Colonic mucosa (tissue), 4 donors: ENCODE measurements at places on chromosomes 7 and 10. TPM values are rescaled to one million over a fixed set of nuclear protein-coding genes. Genes with fewer than 3 reads are reported as not detected.

UNCX gene
- total RNA-seq: not detected

ZNF485 gene
- 2.8 TPM for total RNA-seq

DNA sequence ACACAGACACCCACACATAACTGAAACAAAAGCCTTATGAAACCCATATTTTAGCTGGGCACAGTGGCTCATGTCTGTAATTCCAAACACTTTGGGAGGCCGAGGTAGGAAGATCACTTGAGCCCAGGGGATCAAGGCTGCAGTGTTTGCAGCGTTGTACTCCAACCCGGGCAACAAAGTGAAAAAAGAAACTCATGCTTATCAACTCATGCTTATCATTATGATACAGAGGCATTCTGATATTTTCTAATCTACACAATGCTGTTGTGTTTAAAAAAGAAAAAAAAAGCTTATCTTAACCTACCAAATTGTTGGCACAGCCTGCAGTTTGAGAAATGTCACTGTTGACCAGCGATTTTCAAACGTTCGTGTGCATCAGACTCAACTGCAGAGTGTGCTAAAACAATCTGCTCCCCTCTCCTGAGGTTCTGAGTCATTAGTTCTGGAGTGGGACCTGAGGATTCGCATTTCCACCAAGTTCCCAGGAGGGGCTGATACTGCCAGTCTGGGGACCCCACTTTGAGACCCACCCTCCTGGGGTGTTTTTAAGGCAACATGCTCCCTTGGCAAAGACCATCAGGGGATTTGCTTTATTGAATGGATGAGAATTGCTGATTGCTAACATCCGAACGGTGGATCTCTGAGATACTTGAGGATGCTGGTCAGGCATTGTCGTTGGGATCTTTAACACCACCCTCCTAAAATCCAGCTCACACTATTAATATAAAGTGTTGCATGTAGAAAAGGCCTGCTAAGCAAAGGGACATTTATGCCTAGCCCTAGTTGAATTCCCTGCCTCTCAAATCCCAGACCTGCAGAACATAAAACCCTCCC lies 16.2 kb downstream of the CHST3 start:
- DNase-seq: no peak

DNA sequence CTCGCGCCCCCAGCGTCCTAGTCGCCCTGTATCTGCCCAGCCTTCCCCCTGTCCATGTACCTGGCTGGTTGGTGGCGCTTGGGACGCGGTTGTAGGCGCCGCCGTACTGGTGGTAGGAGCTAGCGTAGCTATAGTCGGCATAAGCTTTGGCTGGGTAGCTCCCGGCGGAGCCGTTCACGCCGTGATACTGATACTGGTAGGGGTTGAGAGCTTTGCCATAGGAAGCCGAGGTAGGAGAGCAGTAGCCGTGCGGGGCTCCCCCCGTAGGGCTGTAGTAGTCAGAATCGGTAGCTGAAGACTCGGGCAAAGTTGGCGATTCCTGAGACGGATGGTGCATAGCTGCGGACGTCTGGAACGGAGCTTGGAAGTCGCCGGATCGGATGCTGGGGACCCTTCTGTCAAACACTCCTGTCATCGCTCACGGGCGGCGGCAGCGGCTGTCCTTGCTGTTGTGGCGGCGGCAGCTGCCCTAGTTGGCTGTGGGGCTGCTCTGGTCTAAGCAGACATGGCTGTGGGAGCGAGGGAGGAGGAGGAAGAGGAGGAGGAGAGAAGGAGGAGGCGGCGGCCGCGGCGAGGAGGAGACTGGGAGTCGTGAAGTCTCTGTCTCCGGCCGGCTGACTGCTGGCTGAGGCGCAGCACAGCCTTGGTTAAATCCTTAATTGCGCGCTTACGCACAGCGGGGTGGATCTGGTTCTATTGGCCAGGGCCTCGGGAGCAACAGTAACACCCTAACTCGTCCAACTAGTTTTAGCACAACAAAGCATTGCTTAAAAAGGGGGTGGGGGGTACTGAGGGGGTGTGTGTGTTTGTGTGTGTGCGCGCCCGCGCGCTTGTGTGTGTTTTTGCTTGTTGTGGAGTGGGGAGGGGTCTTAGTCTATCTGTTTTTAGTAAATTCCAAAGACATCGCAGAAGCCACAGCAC lies at the start of gene DLX5:
TSS of gene DLX5 (minus strand) at position 623 of the 921 bp plus-strand sequence. CDS start at position 415, 208 bp downstream.
- DNase-seq: no peak

GRCh38 chr7:34219153-34219718 lies 313.9 kb downstream of the BMPER start:
- no peak for DNase-seq

- no peak for DNase-seq
Observed at GRCh38 chr7:44144968-44145478, 3.9 kb upstream of the MYL7 start.

DNA sequence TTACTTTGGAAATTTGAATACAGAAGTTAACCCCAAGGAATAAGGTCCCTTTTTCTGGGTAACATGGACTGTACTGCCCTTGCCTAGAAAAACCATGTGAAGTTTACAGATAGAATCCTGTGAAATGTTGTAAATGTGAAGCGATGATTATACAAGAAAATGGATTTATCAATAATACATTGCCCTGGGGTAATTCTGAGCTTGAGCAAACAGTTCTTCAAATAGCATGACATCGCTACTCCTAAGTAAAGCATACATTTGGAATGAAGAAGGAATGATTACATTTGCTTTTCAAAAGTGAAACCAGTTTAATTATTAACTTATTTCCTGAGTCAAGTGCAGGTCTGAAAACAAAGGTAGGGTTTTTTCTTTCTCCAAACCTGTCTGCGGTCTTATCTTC lies 43.3 kb upstream of the FZD8 start:
- no peak for DNase-seq

- DNase-seq: no peak
Observed at GRCh38 chr10:93368210-93368609, 113.9 kb downstream of the MYOF start.

DNA sequence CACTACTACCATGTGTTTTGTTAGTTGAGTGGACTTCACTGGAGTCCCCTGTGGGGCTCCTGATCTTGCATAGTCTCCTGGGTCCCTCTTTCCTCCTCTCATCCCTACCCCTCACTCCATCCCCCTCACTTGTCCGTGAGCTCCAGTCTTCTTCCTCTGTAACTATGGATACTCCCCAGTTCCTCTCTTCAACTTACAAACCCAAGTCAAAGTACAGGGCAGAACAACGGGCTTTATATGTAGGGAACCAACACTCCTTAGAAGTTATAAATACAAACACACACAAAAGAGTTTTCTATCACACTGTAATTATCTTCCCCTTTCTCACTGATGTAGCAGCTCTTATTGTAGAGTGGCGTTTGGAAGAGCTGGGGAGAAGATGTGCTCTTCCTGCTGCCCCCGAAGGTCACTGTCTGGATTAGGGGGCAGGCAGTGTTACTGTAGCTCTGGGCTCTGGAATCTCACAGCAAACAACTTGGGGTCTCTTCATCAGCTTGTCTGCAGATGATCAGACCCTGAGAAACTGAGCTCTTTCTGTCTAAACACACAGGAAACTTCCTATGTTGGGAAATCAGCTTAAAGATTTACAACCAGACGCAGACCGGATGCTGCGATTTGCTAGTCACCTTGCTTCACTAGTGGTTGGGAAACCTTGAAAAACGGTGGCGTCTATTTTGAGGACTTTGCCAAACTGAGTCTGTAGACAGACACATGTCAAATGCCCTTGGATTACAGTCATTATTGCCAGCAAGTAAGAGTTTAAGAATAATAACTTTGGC lies 13.6 kb downstream of the SNX10 start:
- no peak for DNase-seq
